MCF 10A (cell line): ENCODE measurements at places on chromosomes 13 and 19. TPM values are rescaled to one million over a fixed set of nuclear protein-coding genes. Genes with fewer than 3 reads are reported as not detected.

DPF1 gene
- total RNA-seq, result 1.0 and 1.2 TPM in 2 replicates

TNNT1 gene
- 32.3 and 46.8 TPM in 2 replicates for total RNA-seq

ZNF534 gene
- total RNA-seq, result not detected in 2 replicates

MRPL4 gene
- 99.1 and 120 TPM in 2 replicates for total RNA-seq

MAP4K1 gene
- total RNA-seq, result 0.56 and 1.9 TPM in 2 replicates

SLC44A2 gene
- total RNA-seq, result 6.2 and 10.6 TPM in 2 replicates

SYNGR4 gene
- total RNA-seq, result not detected in 2 replicates

EDDM13 gene
- not detected in 2 replicates for total RNA-seq

C5AR1 gene
- total RNA-seq, result 1.9 and 4.7 TPM in 2 replicates

CPB2 gene
- not detected in 2 replicates for total RNA-seq

SYCN gene
- not detected in 2 replicates for total RNA-seq

CD22 gene
- total RNA-seq, result 0.56 and 1.7 TPM in 2 replicates

IGFL1 gene
- not detected in 2 replicates for total RNA-seq

ZFP82 gene
- total RNA-seq, result 0.32 and 0.37 TPM in 2 replicates

S1PR5 gene
- not detected in 2 replicates for total RNA-seq

ATP4A gene
- not detected in 2 replicates for total RNA-seq

SELENOV gene
- total RNA-seq, result not detected in 2 replicates

PGLYRP1 gene
- not detected in 2 replicates for total RNA-seq

WDR88 gene
- not detected in 2 replicates for total RNA-seq

OR4F17 gene
- total RNA-seq, result not detected in 2 replicates

JSRP1 gene
- total RNA-seq, result 0.37 and 0.49 TPM in 2 replicates

KCNN4 gene
- total RNA-seq, result 34.2 and 45.9 TPM in 2 replicates

CCNA1 gene
- total RNA-seq, result 36.5 and 45.0 TPM in 2 replicates

ZNF582 gene
- total RNA-seq, result not detected in 2 replicates

SRRM5 gene
- total RNA-seq, result 0.28 and 0.88 TPM in 2 replicates

ZSWIM4 gene
- total RNA-seq, result 9.2 and 9.4 TPM in 2 replicates

CDC42EP5 gene
- 3.0 TPM in 2 replicates for total RNA-seq

CYP4F8 gene
- total RNA-seq, result not detected in 2 replicates

TNFRSF19 gene
- not detected in 2 replicates for total RNA-seq

VSTM1 gene
- total RNA-seq, result not detected in 2 replicates

GPR180 gene
- total RNA-seq, result 4.8 and 4.9 TPM in 2 replicates

ZNF90 gene
- not detected in 2 replicates for total RNA-seq

ZNF345 gene
- 1.1 and 2.0 TPM in 2 replicates for total RNA-seq

APLP1 gene
- 1.3 and 2.4 TPM in 2 replicates for total RNA-seq

ZNF888 gene
- 7.0 and 7.3 TPM in 2 replicates for total RNA-seq

ANKRD24 gene
- total RNA-seq, result 1.2 and 2.9 TPM in 2 replicates

ZNF562 gene
- 56.4 and 56.5 TPM in 2 replicates for total RNA-seq

PEG3 gene
- total RNA-seq, result not detected in 2 replicates

LGALS7 gene
- 1.1 TPM in 1 of 2 replicates, not detected in the other for total RNA-seq

KLK14 gene
- total RNA-seq, result 0.30 TPM in 1 of 2 replicates, not detected in the other

FOSB gene
- total RNA-seq, result 13.3 and 29.3 TPM in 2 replicates

SH2D3A gene
- total RNA-seq, result 28.5 and 76.7 TPM in 2 replicates

SLC25A41 gene
- not detected in 2 replicates for total RNA-seq

LRRC25 gene
- not detected in 2 replicates for total RNA-seq

TPTE2 gene
- total RNA-seq, result not detected in 2 replicates

SLAIN1 gene
- total RNA-seq, result not detected in 2 replicates

TLE5 gene
- 266 and 273 TPM in 2 replicates for total RNA-seq

SPACA4 gene
- total RNA-seq, result not detected in 2 replicates

SIAH3 gene
- not detected in 2 replicates for total RNA-seq

ETHE1 gene
- total RNA-seq, result 78.0 and 94.4 TPM in 2 replicates

NRTN gene
- total RNA-seq, result 0.56 and 0.75 TPM in 2 replicates

ZNF160 gene
- total RNA-seq, result 16.5 and 20.3 TPM in 2 replicates

TUBA3C gene
- not detected in 2 replicates for total RNA-seq

PRTN3 gene
- not detected in 2 replicates for total RNA-seq

TNNI3 gene
- 0.89 TPM in 1 of 2 replicates, not detected in the other for total RNA-seq

ZNF135 gene
- total RNA-seq, result not detected in 2 replicates

VSTM2B gene
- not detected in 2 replicates for total RNA-seq

SKA3 gene
- 5.9 and 16.4 TPM in 2 replicates for total RNA-seq
